ENCODE measurements at places on chromosomes 2 and 18.

DNA sequence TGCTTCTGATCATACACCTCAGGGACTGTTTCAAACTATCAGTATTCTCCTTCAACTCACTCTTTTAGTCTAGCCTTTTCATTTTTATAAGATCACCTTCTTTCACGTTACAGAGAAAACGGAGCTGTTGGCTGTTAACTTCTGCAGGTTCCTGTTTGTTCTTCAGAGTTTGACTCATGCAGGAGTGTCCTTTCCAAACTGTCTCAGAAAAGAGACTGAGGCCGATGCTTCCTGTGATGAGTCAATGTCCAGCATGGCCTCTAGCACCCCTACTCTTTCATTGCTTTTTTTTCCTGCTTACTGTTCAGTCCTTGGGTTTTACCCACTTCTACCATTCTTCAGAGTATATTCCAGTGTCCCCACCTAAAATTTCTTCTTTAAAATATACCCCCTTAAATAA, 240.8 kb upstream of the RGPD4 start:
- DNase-seq: no peak

DNA sequence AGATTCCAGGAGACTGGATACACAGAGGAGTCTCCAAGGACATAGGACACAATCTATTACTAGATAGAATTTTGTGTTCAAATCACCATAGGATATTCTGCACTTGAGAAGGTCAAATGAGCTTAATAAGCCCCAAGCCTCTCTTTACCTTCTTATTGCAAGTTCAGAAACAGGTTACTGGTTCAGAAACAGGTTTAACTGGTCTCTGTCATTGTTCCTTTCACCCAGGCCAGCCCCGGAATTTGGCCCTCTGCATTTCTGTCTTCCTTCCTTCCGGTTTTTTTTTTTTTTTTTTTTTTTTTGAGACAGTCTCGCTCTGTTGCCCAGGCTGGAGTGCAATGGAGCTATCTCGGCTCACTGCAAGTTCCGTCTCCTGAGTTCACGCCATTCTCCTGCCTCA, 700.2 kb downstream of the EPHA4 start:
- DNase-seq: no peak

DNA sequence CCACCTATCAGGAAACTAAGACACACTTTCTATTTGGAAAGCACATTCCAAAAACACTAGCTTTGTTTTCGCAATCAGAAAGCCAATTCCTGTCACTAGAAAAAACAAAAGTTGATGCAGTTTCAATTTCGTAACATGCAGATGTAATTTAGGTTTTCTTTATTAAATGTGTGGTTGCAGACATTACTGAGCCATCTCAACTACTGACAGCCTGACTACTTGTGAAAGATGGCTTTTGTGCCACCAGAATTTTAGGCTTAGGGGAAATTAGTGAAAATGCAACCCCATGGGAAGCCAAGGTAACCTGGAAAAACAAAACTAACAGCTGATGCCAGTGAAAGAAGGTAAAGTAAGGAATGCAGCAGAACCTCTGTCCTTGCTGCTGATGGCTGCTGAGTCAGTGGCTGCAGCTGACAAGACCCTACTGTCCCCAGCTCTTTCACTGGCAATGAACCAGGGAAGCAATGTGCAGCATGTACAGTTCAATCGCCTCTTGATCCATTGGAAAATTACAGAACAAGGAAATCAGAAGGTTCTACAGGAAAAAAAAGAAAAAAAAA, 34.9 kb downstream of the FEZ2 start:
- no peak for DNase-seq

- no peak for DNase-seq
These were observed 25.1 kb upstream of the TXNDC2 start for GRCh38 chr18:9860682-9861081.

DNA sequence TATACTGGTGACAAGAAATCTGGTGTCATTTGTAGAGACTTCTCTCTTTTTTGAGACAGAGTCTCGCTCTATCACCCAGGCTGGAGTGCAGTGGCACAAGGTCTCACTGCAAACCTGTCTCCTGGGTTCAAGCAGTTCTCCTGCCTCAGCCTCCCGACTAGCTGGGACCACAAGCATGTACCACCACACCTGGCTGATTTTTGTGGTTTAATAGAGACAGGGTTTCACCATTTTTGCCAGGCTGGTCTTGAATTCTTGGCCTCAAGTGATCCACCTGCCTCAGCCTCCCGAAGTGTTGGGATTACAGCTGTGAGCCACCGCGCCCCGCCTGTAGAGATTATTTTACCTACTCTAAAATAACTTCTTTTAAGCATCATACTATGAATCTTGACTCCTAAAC, 6.5 kb downstream of the HNRNPLL start:
- no peak for DNase-seq

- DNase-seq: no peak
These were observed 26.0 kb downstream of the PTPN2 start for GRCh38 chr18:12857991-12858544.

- no peak for DNase-seq
These were observed 5.1 kb upstream of the PAX8 start for GRCh38 chr2:113283704-113284284.

- DNase-seq: no peak
These were observed 38.1 kb downstream of the ZNF236 start for GRCh38 chr18:76860411-76860810.

GRCh38 chr2:237717366-237718276, 81.0 kb upstream of the RBM44 start:
- no peak for DNase-seq

- no peak for DNase-seq
These were observed 1007.0 kb upstream of the CELF4 start for GRCh38 chr18:38572554-38573111.

- DNase-seq: no peak
These were observed 67.3 kb downstream of the CAMKMT start for GRCh38 chr2:44429034-44429433.

DNA sequence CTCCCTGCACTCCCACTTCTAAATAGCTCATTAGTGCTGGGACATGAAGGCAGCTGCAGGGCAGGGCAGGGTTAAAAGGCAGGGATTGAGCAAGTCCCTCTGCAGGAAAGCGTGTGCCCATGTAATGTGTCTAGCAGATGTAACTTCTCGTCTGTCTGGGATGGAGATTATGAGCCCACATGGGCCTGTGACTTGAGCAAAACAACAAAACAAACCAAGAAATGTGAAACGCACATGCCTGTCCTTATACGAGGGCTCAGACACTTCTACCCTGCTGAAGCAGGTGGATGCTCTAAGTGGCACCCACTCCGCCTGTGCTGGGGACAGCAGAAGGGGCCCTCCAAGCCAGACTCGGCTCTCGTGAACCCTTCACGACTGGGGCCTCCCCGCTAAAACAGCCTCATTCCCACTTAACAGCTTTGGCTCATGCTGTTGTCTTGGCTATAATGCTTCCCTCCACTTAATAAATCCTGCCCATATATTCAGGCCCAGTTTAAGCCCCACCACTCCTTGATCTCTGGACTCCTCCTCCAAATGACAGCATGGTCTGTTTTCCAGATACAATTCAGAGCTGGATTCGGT, 40.9 kb downstream of the TMEM247 start:
- DNase-seq: no peak

- DNase-seq: no peak
These were observed 281.9 kb downstream of the SRBD1 start for GRCh38 chr2:45329045-45329677.

- DNase-seq: no peak
These were observed 86.4 kb downstream of the NCOA1 start for GRCh38 chr2:24577481-24577880.

DNA sequence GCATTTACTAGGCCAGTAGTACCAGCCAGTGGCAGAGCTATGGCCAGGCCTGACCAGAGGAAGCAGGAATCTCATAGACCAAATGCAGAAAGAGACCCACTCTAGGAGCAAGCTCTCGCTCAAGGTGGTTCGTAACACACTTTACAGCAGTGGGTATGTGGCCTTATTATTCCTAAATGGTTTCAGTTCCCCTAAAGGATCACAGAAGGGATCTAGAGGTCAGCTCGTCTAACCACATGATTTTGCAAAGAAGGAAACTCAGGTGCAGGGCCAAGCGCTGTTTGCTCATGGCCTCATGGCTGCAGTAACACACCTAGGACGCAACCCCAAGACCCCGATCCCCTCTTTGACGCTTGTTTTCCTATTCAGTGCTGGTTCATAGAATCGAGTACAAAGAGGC, 65.5 kb upstream of the ATG16L1 start:
- DNase-seq: no peak

DNA sequence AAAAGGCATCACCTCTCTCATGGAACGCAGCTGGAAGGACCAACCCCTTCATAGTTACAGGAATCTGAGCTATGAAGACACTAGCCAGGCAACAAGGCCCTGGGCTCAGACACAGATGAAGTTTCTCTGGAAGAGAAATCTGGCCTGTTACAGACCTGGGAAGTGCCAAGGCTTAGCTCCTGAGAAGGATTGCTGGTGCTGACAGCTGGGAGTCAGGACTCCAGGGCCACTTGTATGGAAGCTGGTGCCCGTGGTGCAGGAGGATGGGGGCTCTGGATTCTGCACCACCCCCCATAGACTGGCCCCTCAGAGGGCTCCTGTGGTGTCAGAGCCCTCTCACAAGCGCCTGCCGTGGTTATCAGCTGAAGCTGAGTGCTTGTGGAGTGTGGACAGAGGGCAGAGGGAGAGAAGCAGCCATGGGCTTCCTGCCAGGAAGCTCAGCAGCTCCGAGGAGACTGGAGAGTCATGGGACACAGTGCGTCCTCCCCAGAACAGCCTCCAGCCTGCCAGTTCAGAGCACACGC, 87.3 kb upstream of the LCLAT1 start:
- DNase-seq: no peak

GRCh38 chr2:149648282-149649030, 60.9 kb upstream of the MMADHC start:
- no peak for DNase-seq
